ENCODE measurements at places on chromosomes 2 and 18.

GRCh38 chr2:1664076-1664605 is 80.2 kb downstream of the PXDN start:
- no peak for DNase-seq

- no peak for DNase-seq
Observed at GRCh38 chr2:28067602-28068001, 177.1 kb downstream of the BABAM2 start.

DNA sequence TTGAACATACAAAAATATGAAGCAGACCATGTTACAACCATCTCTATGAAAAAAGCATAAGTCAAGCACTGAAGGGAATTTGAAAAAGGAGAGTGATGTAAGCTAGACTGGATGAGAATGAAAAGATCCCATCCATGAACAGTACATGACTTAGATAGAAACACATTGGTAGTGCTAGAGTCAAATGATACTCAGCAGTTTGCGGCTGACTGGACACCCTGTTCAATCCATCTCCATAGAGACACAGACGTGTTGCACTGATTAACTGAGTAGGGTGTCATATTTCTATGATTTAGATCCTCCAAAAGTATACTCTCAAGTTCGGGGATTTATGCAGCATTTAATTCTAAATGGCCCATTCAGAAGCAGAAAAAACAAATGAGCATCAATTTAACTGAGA is 674.3 kb upstream of the NRXN1 start:
- DNase-seq: no peak

GRCh38 chr2:213122725-213123124 is 28.7 kb downstream of the IKZF2 start:
- DNase-seq: no peak

DNA sequence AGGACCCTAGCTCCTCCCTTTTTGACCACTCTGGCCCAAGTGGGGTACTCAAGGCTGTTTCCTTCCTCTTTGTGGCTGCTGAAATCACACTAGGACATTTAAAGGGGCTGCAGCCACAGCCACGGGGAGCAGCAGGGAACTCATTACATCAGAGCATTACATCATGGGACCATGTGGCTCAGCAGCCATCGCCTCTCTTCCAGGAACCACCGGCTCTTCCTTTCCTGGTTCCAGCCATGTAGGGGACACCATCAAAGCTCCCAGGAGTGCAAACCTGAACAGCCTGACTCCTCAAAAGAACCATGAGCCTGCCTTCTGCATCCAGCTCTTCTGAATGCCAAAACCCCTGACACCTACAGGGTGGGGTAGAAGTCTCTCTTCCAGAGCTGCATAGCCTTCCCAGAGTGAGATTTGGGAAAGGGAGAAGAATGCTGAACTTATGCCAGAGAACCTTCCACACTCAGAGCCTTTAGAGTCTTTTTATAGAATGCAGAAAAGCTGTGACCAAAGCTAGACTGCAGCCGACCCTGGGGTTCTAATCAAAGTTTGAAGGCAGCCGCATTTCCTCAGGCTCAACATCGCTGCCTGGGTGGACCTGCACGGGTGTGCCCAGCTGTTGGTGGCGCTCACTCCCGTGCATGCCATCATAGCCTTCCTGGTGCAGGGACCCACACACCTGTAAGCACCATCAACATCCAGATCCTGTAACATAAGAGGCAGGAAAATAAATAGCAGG is 121.7 kb downstream of the KLHL29 start:
- DNase-seq: no peak

- DNase-seq: no peak
Observed at GRCh38 chr2:71609029-71609428, 155.7 kb downstream of the DYSF start.

GRCh38 chr2:79580175-79580574 is 67.3 kb downstream of the CTNNA2 start:
- DNase-seq: no peak

DNA sequence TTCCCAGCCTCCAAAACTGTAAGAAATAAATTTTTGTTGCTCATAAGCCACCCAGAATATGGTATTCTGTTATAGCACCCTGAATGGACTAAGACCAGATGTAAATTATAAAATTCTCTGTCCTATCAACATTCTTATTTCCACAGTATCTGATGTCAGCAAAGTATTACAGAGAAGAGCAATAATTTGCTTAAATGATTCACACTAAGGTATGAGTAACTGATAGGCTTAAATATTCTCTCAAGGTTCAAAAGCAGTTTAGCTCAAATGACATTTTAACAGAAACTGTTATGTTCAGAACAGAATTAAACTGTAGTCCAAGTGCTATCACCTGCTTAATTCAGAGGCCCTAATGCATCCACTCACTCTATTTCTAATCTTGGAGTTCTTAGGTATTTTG is 12.8 kb downstream of the SESTD1 start:
- no peak for DNase-seq

GRCh38 chr18:11155034-11155759 is 5.8 kb upstream of the PIEZO2 start:
- DNase-seq: no peak

- no peak for DNase-seq
Observed at GRCh38 chr2:166302036-166302435, 73.7 kb downstream of the SCN9A start.

DNA sequence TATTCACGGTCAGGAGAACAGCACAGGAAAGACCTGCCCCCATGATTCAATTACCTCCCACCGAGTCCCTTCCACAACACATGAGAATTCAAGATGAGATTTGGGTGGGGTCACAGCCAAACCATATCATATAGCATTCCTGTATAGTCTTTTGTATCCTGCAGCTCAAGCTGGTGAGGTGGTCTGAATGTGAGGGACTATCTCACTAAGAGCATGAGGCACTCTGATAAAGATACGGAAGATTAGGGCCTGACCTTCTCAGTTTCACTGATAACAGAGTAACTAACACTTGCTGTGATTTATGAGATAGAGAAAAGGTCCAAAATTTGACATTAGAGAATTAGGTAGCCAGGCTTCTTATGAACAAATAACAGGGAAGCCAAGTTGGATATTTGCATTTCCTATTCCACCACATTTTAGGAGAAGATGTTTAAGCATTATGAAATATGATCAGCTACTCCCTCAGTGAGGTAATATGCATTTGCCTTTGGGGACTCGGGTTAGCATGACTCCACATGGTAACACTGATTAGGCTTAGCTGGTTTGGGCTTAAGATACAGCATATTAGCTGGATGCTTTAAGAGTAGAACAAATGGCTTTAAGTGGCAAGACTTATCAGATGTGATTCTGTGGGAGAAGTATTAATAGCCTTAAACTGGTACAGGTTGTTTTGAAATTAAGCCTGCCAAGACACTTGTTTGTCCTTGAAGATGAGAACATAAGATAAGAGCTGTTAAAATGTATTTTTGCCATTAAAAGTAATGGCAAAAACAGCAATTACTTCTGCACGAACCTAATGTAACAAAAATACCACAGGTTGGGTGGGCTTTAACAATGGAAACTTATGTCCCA is 106.9 kb upstream of the MSTN start:
- no peak for DNase-seq

DNA sequence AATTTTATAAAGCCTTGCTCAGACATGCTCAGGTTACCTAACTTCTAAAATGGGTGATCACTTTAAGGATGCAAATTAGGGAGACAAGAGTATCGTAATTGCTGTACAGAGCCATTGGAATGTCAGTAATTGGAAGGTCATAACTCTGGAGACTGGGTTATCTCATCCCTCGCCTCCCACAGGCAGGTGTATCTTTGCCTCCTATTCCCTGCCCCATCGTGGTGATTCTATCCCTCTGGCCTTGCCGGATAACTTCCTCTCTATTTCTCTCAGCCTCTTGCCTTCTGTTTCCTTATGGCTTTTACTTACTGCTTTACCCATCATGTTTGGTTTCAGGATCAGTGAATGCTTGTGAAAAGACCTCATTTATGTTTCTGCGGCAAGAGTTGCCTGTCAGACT is 2.5 kb downstream of the PDK1 start:
- DNase-seq: no peak

DNA sequence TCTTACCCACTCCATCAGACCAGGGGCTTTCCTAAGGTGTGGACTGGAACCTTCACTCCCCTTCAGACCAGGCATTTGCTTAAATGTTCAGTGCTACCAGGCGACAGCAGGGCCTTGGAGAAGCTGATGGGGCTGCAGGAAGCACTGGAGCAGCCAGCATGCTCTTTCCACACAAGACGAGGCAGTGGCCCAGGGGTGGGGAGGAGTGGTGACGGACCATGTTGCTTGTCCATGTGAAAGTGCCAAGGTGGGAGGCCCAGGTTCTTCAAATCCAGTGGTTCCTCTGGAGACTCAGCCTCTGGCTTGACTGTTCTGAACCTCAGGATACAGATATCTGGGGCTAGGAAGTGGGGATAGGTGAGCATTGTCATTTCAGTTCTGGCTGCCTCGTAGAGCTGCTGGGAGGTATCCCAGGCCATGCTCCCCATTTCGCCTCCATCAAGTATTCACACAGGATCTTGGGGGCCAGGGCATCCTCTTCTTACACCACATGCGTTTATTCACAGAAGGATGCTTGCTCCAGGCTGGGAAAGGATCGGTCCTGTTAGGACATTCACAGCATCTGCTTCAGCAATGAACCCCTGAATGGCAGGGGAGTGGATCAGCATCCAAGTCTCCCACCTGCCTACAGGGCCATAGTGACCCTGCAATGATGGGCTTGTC is 62.2 kb downstream of the SFXN5 start:
- DNase-seq: no peak

- DNase-seq: no peak
Observed at GRCh38 chr2:74756356-74756890, 77.5 kb upstream of the HK2 start.

DNA sequence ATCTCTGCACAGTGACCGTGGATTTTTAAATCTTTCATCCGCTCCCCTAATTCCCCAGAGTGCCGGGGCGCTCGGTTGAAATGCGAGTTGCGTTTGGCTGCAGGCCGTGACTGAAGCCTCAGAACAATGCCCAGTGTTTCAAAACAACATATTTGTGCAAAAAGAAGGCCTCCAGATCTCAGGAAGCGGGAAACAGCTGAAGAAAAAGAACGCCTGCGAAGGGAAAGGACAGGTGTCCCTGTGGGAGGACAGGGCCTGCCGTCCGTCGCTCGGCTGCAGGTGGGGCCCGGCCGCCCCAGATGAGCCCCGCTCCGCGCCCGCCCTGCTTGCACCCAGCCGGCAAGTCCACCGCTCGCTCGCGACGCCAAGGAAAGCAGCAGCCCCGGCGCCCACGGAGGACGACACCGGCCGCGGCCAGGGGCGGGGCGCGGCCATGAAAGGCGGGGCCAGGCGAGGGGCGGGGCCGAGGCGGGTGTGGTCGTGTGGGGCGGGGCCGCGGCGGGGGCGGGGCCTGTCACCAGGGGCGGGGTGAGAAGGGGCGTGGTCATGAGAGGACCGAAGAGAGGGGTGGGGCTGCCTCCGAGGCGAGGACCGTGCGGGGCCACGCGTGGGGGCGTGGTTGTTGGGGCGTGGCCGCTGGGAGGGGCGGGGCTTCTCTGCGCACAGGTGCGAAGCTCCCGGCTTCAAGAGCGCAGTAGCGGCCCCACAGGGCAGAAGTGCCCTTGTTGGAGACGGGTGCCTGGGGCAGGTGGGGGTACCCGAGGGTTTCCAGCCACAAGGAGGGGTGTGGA is 17.6 kb upstream of the BOK start:
- no peak for DNase-seq

DNA sequence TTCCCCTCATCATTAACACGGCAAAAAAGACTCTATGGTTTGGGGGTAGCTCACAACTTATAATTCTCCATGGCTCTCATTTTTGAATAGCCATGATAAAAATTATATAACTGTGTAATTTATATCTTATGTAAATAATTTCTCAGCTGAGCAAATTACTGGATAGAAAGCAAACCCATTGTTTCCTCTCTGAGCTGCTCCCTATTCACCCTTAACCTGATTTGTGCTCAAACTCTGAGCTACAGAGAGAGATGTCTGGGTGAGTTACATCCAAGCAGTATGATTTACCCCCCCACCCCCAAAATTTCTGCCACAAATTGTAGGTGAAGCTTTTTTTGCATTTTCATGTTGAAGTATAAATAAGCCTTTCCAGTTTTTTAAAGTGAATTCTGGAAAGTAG is 123.7 kb downstream of the TFCP2L1 start:
- DNase-seq: no peak

DNA sequence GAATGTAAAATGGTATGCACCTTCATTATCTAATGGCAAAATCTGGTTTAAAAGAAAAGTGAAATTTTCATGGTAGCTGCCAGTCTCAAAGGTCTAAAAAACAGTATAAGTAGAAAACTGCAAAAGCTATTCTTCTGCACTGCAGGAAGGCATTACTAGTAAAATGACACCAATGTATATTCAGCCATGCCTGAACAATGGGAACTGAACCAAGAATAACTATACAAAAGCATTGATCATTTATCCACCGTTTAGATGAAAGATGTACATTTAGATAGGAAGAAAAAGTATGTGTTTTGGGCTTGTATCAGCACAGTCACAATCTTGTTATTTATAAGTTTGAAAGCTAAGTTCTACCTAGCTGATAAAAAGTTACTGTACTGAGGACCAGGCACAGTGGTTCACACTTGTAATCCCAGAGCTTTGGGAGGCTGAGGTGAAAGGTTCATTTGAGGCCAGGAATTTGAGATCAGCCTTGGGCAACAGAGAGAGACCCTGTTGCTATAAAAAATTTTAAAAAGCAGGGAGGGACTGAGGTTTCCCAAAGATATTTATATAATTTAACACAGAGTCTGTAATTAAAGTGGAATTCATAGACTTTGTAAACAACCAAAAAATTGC is 163.1 kb upstream of the WDSUB1 start:
- DNase-seq: no peak

DNA sequence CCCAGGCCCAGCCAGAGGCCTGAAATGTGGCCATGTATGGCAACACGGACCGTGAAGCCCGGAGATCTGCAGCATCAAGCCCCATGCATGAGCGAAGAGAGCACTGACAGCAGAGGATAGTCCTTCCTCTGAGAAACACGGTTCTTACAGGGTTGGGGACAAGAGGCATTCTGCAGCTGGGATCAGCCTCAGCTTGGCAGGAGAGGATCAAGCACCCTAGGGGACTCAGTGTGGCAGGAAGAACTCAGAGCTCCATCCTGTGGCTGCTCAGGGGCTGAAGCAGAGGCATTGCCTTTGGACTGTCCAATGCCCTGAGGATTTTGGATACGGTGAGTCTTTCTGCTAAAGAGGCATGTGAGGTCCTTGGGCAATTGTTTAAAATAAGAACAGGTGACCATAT is 368.7 kb downstream of the ZNF516 start:
- no peak for DNase-seq

DNA sequence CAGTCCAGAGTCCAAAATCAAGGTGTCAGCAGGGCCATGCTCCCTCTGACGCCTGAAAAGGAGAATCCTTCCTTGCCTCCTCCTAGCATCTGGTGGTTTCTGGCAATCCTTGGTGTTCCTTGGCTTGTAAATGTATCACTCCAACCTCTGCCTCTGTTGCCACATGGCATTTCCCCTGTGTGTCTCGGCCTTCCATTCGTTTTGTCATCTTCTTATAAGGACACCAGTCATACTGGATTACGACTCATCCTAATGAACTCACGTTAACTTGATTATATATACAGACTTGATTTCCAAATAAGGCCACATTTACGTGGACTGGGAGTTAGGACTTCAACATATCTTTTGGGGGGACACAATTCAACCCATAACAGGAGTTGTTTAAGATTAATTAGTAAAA is 15.8 kb downstream of the PMAIP1 start:
- no peak for DNase-seq

GRCh38 chr2:240964704-240965295 is 33.6 kb upstream of the SNED1 start:
- DNase-seq: no peak
